ENCODE measurements at places on chromosomes 4 and X.
A peak's percentile ranks its signal among the peaks of the same experiment; 100 is the strongest.

DNA sequence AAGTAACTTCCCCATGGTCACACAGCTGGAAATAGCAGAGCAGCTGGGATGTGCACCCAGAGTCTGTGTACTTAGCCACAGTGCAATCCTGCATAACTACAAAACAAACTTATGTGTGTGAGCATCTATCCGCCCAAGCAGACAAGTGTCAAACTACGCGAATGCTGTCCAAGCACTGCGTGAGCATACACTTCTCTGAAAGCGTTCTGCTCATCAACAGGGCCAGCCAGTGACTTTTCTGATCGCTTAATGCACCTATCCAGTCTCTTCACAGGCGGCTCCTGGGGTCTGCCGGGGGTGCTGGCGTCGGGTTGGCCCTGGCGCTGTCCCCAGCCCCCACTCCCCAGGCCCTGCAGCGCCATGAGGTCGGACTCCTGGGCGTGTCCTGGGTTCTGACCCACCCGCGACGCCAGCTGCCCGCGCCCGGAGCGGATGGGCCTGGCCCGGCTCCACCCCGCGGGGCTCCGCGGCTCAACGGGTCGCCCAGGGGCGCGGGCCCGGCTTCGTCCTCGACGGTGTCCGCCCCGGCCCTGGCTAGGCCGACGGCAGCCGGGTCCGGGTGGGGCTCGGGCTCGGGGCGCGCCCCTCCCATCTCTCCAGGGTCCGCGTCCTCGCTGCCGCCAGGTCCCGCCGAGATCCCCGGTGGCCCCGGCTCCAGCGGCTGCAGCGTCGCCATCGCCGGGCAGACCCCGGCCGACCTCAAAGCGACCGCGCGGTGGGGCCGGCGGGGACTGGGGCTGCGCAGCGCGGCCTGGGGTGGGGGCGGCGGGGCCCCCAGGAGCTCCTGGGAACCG is 1.3 kb upstream of the ZNF141 start:
- peak; percentile 9 for DNase-seq

GRCh38 chr4:2949782-2950125 is 13.5 kb downstream of the NOP14 start:
- no peak for DNase-seq

GRCh38 chr4:47032405-47033106 is 1.2 kb downstream of the GABRB1 start:
- peak; percentile 63 for DNase-seq

DNA sequence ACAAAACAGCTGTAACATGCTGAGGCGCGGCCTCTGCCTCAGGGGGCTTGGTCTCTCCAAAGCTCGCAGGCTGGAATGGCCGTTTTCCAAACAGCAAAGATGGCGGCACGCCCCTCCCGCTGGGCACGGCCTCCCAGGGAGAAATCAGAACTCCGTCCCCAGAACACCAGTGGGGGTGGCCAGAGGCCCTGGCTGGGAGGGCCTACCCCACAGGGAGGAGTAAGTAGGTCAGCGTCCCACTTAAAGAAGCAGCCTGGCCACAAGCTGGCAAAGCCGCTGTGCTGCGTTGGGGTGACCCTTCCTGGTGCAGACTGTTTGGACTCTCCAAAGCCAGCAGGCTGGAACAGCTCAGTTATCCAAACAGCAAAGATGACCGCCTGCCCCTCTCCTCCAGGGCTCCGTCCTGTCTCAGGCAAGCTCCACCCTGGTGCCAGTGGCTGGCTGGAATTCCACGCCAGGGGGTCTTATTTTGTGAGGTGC is 862.8 kb downstream of the TRIML1 start:
- no peak for DNase-seq

GRCh38 chr4:38004062-38004461 is 43.9 kb downstream of the PTTG2 start:
- DNase-seq, result no peak

GRCh38 chr4:149343614-149344013 is 472.0 kb downstream of the IQCM start:
- no peak for DNase-seq

GRCh38 chr4:121980643-121981042 is 28.8 kb upstream of the TRPC3 start:
- no peak for DNase-seq

- no peak for DNase-seq
These were observed 4.5 kb downstream of the MMRN1 start for GRCh38 chr4:89899152-89899551.

DNA sequence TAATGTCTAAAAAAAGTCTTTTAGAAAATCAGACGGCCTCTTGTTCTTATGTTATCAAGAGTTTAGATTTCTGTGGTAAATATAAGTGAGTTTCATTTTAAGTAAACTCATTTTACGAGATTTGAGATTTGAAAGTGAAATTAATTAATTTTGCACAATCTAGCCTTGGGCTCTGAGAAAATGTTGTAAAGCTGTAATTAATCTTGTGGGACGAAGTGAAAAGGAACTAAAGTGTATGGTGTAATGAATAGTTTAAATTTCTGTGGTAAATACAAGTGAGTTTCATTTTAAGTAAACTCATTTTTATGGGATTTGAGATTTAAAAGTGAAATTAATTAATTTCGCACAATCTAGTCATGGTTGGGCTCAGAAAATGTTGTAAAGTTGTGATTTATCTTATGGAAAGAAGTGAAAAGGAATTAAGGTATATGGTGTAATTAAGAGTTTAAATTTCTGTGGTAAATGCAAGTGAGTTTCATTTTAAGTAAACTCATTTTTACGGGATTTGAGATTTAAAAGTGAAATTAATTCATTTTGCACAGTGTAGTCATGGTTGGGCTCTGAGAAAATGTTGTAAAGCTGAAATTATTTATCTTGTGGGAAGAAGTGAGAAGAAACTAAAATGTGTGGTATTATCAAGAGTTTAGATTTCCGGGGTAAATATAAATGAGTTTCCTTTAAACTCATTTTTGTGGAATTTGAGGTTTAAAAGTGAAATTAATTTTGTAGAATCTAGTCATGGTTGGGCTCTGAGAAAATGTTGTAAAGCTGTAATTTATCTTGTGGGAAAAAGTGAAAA is 1.6 kb downstream of the SCML1 start:
- no peak for DNase-seq

GRCh38 chr4:157389741-157390140 is 169.2 kb downstream of the GRIA2 start:
- DNase-seq, result no peak

DNA sequence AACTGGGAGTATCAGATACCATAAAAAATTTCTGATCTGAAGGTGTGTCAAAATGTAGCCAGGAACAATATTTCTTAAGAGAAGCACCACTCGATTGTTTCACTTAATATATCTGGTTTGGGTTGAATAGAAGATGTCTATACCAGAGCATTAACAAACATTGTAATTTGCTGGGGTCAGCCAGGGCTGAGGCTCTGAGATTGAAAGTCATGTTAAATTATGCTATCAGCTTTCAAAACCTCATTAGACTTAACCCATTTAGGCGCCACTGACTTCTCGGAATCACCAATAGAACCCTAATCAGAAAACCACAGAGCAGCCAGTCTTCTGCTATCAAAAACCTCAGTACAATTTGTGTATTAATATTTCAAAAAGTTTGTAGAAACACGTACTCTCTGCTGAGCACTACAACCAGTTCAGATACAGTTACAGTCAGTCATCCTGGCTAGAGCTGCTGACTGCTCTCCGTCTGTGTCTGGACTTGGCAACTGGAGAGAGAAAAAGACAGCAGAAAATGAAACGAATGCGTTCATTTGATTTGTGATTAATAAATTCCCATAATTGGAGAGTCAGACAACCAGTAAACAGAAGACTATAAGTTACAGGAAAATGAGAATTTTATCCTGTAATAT is 848.6 kb upstream of the PABPC4L start:
- DNase-seq, result no peak

DNA sequence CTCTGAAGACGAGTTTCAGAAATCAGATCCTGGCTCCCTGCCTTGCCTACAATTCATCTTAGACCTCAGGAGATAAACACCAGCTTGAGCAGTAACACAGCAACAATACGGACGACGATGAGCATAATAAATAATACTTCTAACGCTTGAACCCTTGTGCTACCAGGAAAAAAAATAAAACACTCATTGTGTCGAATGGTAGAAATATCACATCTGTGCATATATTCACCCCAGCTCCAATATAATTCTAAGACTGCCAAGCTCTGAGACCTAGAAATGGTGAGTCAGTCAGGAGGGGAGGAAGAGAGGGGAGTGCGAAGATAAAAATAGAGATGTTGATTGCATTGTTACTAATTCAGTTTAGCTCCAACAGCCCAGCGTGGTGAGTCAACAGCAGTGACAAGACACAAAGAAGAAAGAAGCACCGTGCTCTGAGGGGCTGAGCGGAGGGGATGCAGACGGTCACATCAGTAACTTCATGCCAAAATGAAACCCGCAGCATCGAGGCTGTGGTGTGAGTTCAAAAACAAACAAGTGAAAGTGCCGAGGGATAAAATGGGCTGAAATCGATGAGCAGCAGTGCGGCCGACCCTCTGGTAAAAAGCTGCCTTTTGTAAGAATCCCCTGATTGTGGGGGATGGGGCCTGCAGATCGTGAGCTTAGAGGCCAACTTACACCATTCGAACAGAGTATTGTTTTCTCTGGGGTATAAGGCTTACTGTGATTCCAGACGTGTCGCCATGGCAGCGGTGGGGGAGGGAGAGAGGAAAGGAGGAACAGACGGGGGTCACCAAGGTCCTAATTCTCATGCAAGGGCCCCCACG is 150.4 kb downstream of the MGST2 start:
- peak; percentile 73 for DNase-seq
